Stimulated activated CD8-positive, alpha-beta memory T cell treated with anti-CD3 and anti-CD28 coated beads, Interleukin-15, amount 100 ng/mL, for 48 hours (primary cell): ENCODE measurements at places on chromosomes 1 and 21.
A peak's percentile ranks its signal among the peaks of the same experiment; 100 is the strongest.

DNA sequence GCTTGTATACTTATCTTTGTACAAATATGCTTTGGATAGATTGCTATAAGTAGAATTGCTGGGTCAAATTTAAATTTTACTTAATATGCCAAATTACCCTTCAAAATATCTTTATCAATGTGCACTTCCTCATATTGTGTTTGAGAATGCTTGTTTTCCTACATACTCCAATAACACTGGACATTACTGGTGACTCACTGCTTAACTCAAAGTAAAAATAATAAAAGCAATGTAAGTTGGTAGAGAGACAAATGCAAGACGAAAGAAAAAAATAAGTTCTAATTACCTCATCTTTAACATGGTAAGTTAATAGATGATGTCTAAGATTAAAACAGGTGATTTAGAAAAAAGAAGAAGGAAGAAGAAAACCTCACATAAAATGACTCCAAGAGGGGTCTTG, 7.9 kb upstream of the SH3GLB1 start:
- DNase-seq, result no peak

DNA sequence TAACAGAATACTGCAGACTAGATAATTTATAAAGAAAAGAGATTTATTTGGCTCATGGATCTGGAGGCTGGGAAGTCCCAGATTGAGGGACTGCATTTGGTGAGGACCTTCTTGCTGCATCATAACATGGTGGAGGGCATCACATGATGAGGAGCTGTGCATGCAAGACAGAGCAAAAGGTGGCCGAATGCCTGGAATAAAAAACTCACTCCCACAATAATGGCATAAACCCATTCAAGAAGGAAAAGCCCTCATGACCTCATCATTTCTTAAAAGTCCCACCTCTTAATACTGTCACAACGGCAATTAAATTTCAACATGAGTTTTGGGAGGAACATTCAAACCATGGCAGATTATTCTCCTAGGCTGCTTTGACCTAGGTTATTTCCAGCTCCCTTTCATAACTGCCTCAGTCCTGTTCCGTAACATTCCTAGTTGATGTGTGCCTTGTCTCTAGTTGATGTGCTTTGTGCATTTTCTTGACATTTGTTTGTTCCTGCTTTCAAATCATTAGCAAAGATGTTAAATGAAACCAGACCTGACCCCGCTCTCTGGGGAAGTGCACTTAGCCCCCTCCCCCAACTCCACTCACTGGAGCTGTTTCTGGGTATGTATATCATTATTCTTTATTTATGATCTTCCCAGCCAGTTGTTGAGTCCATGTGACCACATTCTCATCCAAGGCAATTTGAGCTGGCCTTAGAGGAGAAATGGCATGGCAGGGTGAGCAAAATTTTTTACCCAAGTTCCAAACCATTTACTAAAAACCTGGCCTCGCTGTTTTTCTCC, 148.5 kb downstream of the GDAP2 start:
- DNase-seq, result no peak

GRCh38 chr1:246659594-246660140, 64.5 kb upstream of the SCCPDH start:
- no peak for DNase-seq

- no peak for DNase-seq
Observed at GRCh38 chr21:22711636-22712035, 1713.4 kb downstream of the NCAM2 start.

GRCh38 chr1:152313970-152314369, 11.1 kb downstream of the FLG start:
- DNase-seq, result no peak

DNA sequence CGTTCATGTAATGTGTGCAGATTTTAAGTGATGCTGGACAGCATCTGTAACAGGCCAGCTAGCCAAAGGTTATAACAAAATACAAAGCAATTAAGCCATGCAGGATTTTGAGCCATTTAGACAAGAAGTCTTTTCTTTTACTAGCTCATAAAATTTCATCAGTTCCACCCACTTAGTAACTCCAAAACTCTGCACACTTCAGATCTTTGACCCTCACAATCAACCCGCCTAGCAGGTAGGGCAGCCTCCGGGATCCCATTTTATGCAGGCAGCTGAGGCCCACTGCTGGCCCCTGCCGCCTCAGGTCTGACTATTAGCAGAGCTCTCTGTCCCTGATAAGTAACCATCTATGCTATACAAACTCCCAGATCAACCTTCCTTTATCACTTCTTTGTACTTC, 9.2 kb downstream of the LBR start:
- DNase-seq, result no peak

DNA sequence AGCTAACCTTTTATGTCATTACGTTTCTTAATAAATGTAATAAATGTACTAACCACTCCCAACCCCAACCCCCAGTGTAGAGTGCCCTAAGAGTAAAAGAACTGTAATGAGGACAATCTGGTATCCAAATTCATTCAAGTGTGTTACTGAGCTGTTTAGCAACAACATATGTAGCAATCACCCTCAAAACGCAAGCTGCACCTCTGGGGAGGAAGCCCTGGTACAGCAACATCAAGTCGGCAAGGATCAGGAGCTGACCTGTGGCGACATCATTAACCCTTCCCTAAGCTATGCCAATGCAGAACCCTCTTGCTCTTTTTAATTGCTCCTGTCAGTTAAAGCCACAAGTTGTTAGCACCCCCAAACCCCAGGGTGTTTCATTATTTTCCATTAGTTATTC, 47.1 kb downstream of the STX6 start:
- DNase-seq, result no peak

- peak; percentile 6 for DNase-seq
Observed at GRCh38 chr1:169546087-169546995, 39.9 kb downstream of the F5 start.

- no peak for DNase-seq
Observed at GRCh38 chr1:174116042-174116441, 43.3 kb upstream of the RABGAP1L start.

DNA sequence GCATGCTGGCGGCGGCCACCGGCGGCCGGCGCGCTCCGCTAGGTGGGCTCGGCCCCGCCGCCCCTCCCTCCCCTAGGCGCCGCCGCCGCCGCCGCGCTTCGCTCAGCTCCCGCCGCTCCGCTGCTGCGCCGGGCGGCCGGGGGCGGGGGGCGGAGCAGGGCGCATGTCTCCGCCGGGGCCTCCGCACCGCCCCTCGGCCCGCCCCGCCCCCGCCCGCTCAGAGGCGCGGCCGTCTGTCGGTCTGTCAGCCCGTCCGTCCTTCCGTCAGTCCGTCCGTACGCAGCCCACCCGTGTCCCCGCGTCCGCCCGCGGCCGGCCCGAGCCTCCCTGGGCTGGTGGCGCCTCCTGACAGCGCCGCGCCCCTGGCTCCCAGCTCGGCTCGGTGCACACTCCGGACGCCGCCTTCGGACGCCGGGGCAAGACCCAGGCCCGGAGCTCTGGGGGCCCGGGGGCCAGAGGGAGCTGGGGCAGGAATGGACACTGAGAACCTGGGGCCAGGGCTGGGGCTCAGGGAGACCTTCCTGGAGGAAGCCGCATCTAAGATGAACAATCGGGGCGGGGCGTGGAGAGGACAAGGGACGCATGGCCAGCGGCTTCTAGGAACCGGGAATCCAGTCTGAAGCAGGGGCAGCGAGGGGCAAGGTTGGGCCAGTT, at the start of gene GPR153:
Gene GPR153, minus strand, starts transcription at position 138 of the 654 bp plus-strand sequence. CDS start 6,193 bp downstream, outside the sequence.
- DNase-seq, result peak; percentile 41

DNA sequence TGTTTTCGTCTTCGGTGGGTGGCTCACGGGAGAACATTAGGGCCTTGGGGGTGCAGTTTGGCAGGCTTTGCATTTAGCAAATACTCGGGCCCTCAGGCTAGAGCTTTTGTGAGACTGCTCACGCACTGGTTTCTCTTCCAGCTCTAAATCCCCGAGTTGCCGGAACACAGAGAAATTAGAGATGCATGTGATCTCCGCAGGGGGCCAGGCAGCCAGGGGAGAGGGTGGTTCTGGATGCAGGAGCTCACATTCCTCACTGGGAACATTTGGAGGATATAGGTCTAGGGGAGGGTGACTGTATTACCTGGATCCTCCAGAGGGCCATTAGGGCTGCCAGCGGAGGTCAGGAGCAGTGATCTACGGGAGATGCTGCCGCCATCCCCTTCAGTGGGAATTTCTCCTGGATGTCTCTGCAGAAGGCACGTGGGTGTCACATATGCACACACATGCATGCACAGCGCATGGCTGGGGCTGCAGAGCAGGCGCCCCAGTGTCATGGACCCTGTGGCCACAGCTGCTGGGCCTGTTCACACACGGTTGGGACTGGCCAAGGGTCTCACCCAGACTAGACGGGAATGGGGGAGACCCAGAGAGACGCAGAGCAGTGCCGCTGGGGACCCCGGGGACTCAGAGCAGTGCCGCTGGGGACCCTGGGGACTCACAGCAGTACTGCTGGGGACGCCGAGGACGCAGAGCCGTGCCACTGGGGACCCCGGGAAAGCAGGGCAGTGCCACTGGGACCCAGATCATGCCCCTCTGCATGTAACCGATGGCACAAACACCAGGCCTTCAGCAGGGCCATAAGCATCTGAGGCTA, 258.7 kb downstream of the CAMTA1 start:
- no peak for DNase-seq

- DNase-seq, result no peak
Observed at GRCh38 chr1:207089627-207090355, 1.1 kb downstream of the C4BPB start.

DNA sequence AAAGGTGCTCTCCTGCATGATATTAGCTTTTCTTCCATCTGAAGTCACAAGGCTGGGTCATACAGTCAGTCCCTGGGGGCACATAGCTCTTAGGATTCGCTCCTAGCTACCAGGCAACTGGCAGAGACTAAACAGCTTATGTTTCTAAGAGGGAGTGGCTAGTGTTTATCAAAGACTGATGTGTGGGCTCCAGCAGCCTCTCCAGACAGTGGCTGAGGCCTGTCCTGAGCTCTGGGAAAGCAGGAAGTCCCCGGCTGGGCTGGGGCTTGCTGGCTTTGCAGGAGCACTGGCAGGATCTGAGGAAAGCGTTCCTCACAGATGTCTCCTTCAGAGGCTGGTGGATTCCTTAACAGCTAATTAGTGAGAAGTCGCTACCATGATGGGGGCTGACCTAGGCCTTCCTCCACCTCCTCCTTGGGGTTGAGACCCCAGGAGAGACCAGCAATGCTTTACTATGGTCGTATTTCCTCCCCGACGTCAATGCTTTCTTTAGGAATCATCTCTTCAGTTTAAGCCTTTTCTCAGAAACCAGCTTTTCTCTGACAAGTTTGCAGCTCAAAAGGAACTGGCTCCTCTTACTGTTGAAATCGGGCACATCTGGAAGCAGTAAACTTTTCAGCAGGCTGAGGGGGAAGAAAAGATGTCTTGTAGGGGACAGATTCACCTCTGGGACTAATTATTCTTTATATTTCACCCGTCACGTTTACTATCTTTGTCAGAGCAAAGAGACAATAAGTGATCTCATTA, 33.5 kb upstream of the HHAT start:
- no peak for DNase-seq

GRCh38 chr1:45200906-45201500, 5.4 kb downstream of the ZSWIM5 start:
- no peak for DNase-seq
